ENCODE measurements at places on chromosomes 1 and 21.

DNA sequence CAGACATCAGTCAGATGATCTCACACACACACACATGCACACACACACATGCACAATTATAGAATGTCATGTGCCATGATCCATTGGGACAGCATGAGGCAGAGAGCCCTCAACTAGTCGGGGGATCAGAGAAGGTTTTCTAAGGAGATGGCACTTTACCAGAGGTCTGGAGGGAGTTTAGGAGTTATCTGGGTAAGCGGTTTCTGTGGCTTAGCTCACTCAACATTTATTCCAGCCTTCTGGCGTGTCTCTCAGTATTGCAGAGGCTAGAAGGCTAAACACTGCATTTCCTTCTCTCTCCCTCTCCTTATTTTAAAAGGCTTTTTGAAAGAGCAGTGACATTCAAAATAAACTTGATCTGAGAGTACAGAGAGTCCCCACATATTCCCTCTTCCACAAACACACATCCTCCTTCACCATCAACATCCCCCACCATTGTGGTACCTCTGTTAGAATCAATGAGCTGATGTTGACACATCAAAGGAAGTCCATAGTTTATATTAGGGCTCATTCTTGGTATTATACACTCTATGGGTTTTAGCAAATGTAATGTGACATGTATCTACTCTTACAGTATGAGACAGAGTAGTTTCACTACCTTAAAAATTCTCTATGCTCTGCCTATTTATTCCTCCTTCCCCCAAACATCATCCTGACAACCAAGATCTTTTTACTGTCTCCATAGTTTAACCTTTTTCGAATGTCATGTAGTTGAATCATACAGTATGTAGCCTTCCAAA, 9.0 kb upstream of the PLA2G2A start:
- DNase-seq = no peak

- peak; percentile 30 for DNase-seq
These were observed 306.3 kb upstream of the DUSP10 start for GRCh38 chr1:222048094-222048595.

GRCh38 chr1:165073185-165074007, 283.1 kb downstream of the LMX1A start:
- DNase-seq = peak; percentile 42

- DNase-seq = no peak
These were observed 55.3 kb downstream of the SEC16B start for GRCh38 chr1:177914603-177915002.

GRCh38 chr1:159881622-159882526, 18.1 kb downstream of the CFAP45 start:
- DNase-seq = peak; percentile 88

DNA sequence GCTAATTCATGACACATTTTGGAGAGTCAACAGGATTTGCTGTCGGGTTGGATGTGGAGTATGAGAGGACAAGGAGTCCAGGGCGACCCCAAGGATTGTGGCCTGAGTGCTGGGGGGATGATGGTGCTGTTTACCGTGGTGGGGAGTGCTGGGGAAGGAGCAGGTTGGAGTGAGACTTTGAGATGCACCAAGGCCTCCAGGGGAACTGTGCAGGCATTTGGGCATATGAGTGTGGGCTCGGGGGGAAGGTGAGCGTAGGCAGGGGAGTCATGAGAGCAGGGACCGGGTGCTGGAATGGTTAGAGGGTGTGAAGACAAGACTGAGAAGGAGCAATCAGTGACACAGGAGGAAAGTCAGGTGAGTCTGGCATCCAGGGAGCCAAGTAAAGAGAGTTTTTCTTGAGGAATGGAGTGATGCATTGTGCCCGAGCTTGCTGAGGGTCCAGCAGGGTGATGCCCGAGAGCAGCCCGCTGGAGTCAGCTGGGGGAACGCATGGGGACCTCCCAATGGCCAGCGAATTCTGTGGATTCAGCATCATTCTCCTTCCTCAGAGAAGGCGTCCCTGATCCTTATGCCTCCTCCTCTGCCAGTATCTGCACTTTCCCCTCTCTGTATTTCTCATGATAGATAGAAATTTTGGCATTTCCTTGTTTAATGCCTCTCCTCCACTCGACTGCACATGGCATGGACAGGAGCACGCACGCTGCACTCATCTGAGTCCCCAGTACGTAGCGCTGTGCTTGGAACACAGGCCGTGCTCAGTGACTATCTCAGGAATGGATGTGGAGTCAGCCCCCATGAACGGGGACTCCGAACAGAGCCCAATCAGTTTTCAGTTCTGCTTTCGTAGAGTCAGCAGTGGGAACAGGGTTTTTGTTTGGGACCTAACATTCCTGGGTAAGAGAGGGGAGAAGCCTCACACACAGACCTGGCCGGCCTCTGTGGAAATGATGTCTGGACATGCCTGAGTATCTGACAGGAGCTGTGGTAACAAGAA, 52.1 kb upstream of the ETV3 start:
- DNase-seq = no peak

GRCh38 chr1:10283318-10283984, 73.1 kb downstream of the KIF1B start:
- no peak for DNase-seq

DNA sequence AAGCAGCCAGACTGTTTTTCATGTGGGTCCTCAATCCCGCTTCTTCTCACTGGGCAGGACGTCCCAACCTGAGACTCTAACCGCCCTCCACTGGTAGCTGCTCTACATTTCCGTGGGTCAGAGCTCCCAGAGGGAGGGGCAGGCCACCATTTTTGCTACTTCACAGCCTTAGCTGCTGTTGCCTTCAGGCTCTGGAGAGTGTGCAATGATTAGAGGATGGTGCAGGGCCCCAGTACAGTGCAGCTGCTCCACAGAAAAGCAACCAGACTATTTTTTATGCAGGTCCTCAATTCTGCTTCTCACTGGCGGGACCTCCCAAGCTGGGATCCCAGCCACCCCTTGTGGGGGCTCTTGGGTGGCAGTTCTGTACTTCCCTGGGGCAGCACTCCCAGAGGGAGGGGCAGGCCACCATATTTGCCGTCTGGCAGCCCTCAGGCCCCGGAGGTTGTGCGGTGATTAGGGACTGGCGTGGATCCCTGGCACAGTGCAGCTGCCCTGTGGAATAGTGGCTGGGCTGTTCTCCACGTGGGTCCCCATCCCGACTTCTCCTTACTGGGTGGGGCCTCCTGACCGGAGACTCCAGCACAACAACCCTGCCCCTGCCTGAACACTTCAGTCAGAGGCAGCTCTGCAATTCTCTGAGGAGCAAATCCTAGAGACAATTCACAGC, 647.6 kb upstream of the PKN2 start:
- no peak for DNase-seq

DNA sequence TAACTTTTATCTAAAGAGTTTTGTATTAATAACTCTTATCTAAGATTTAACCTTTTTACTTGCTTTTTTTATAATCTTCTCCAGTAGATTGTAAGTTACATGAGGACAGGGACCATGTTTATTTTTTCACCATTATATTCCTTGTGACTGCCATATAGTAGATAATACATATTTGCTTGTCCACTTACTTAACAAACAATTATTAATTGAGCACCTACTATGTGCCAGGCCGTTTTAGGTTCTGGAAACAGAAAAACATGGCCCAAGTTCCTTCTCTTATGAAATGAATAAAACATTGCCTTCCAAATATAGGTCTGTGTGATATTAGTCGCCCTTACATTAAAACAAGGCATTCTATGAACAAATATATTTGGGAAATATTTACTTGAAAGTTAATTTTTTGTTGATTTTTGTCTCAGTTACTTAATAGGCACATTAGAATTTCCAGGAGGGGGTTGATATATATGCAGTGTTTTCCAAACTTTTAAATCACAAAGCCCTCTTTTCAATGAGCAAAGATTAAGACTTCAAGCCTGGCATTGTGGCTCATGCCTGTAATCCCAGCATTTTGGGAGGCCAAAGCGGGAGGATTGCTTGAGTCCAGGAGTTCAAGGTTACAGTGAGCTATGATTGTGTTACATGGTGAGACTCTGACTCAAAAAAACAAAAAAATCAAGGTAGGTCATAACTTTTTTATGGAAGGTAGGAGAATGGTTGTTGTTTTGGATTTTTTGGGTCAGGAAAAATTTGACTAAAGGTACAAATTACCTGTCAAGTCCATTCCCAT, 22.7 kb downstream of the CDKN2C start:
- no peak for DNase-seq

DNA sequence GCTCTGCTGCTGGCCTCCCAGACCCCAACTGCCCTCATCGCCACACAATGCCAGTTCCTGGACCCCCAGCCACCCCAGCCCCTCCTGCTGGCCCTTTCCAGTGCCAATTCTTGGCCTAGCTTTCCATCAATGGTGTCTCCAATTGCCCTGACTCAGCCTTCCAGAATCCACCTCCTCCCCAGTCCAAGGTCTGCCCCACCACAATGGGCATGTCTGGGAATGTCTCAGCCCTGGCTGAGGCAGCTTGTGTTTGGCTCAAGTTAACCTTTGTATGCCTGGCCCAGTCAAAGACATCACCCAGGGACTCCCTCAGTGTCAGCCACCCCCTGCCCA, 16.4 kb downstream of the ALDH4A1 start:
- DNase-seq = no peak

DNA sequence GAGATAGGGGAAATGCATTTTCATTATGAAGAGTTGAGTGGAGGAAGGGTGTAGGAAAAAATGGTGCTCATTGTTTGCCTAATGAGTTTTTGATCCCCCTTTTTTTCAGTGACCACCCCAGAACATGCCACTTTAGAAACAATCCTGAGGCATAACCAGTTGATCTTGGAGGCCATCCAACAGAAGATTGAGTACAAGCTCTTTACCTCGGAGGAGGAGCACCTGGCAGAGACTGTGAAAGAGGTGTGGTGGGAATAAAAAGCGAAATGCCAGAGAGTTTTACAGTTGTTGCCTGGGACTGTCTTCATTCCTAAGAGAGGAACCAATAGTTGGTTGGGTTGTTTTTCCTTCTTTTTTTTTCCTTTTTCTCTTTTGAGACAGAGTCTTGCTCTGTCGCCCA, 54.3 kb upstream of the EPHA8 start:
- no peak for DNase-seq

DNA sequence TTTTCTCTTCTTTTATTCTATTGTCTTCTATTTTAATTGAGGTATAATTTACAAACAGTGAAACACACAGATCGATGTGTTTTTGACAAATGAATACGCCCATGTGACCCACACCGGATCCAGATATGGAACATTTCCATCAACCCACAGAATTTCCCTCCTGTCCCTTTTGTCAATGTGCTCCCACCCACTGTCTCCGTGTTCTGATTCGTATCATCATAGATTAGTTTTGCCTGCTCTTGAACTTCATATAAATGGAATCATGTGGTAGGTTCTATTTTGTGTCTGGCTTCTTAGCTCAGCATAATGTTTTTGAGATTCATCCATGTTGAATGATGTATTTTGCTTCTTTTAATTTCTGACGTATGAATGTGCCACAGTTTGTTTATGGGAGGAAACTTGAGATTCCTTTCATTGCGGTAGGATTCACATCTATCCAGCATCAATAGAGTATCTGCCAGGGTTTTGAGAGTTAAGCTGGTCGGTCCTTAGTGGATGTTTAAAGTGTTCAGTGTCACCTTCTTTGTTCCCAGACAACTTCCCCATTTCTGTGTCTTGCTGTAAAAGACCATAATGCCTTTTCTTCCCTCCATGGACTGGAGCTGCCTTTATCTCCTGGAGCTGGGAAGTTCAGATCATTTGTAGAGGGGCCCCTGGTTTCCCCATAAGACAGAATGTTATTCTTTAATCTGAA, 14.7 kb downstream of the NAV1 start:
- DNase-seq = no peak

DNA sequence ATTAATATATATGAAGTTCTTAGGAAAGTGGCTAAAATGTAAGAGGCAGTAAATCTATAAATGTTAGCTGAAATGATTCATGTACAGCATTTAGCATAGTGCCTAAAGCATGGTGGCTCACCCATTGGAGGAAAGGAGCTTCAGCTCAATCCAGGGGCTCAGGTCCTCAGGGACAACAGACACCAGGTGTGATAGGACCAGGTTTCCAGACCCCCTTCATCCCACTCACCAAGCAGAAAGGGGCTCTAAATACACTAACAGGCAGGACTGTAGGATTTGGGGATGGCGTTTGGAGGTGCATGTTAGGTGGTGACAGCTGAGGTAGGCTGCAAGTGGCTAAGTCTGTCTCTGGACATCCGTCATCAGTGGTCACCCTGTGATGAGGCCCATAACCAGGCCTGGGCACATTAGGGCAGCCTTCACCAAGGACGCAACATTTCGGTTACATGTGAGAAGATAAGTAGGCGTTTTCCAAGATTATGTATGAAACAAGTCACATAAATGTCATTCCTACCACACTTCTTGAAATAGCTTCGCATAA, 233.1 kb downstream of the C1orf94 start:
- DNase-seq = no peak

- no peak for DNase-seq
These were observed 9.8 kb downstream of the MTARC1 start for GRCh38 chr1:220796530-220796929.

DNA sequence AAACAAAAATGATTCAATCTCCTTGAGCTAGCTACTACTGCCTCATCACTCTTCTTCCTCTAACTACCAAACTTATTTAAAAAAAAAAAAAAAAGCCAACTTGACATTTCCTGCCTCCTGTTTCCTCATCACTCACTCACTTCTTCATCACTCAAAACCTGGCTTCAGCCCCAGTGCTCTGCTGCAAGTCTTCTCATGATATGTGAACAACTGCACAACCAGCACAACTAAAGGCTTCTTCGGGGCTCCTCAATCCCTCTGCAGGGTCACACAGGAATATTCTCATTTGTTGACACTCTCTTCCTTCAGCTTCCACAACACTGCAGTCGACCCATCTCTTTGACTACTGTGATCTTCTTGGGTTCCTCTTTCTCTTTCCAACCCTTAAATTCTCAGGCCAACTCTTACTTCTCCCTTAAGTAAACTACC, 7.6 kb downstream of the MTF1 start:
- no peak for DNase-seq

DNA sequence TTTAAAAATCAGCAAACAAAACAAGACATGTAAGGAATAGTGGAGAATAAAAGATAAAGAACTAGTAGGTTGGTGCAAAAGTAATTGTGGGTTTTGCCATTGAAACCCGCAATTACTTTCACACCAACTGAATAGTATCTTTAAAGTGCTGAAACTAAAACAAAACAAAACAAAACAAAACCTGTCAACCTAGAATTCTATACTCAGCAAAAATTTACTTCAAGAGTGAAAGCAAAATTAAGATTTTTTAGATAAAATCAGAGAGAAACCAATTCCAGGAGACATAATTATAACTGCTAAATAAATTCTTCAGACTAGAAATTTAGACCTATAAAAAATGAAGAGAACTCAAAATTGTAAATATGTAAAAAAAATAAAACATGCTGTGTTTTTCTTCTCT, 114.0 kb upstream of the TSPAN2 start:
- DNase-seq = no peak

- peak; percentile 82 for DNase-seq
These were observed 37.1 kb upstream of the KANK4 start for GRCh38 chr1:62356257-62356835.

Data from fibroblast of the conjunctiva (primary cell).